ENCODE measurements at places on chromosomes 12 and 14.

- DNase-seq: no peak
Measured at GRCh38 chr14:31968956-31969698, 108.0 kb upstream of the ARHGAP5 start.

- DNase-seq: no peak
Measured at GRCh38 chr12:95220726-95221125, 3.1 kb downstream of the VEZT start.

- no peak for DNase-seq
Measured at GRCh38 chr12:8696442-8697090, 1.2 kb upstream of the RIMKLB start.

DNA sequence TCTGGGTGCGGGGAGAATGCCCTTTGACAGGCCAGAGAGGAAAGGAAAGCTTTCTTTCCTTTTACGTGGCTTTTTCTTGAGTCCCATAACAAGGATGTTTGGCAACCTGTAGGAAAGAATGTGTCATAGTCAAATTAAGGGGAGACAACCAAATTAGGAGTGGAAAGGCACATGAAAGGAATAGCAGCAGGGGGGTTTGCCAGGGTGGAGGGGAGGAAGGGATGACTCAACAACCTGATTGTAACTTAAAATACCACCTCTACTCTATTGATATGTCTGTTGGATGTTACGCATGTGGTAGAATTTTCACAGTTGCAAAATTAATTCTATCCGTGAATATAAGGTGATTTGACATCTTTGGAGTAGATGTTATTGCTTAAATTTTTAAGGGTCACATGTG is 28.5 kb upstream of the MYBPC1 start:
- DNase-seq: no peak

GRCh38 chr14:74941676-74942097 is 13.7 kb downstream of the PGF start:
- DNase-seq: peak; percentile 61

DNA sequence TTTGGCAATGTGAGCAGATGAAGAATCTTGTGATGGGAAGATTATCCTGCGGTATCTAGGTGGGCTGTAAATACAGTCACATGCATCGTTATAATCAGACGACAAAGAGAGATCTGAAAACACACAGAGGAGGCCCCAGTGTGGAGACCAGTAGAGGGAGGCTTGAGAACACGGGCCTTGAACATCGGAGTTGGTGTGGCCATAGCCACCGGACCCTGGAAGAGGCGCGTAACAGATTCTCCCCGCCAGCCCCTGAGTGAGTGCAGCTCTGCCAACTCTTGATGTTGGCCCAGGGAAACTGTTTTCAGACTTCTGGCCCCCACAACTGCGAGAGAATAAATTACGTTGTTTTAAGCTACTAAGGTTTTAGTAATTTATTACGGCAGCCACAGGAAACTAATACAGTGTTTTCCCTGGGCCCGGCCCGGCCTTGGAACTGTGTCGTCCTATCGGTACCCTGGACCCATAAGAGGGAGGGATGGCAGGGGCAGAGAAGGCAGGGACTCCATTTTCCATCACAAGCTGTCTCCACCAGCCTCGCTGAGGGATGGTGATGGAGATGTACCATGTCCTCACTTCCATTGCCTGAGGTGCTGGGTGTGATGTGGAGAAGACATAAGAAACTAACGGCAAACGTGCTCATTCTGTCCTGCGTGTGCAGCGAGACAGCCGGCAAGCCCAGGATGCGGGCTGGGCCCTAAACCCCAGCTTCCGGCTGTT is 91.6 kb downstream of the NTF3 start:
- no peak for DNase-seq

- DNase-seq: no peak
Measured at GRCh38 chr12:34286483-34286882, 264.2 kb downstream of the ALG10 start.

GRCh38 chr12:116982791-116983411 is 72.2 kb downstream of the FBXW8 start:
- DNase-seq: no peak

- DNase-seq: no peak
Measured at GRCh38 chr14:104843442-104844305, 21.4 kb upstream of the CEP170B start.

- DNase-seq: no peak
Measured at GRCh38 chr14:104392396-104393198, 187.0 kb upstream of the C14orf180 start.

DNA sequence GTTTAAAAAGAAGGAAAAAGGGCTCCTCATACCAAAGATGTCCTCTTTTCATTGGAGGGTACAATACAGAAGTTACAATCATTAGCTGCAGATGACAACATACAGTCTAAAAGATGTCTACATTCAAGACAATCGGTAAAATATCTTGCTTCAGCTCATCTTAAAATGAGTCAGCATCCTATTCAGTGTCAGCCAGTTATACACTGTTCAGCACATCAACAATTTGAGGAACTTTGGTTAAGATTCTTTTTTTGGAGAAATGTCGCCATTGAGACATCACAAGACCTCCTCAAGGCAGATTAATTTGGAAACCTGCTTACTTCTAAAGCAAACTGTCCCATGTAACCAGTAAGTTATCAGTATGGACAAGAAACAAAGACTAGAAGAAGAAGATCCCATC is 100.7 kb upstream of the SLC38A4 start:
- DNase-seq: no peak

DNA sequence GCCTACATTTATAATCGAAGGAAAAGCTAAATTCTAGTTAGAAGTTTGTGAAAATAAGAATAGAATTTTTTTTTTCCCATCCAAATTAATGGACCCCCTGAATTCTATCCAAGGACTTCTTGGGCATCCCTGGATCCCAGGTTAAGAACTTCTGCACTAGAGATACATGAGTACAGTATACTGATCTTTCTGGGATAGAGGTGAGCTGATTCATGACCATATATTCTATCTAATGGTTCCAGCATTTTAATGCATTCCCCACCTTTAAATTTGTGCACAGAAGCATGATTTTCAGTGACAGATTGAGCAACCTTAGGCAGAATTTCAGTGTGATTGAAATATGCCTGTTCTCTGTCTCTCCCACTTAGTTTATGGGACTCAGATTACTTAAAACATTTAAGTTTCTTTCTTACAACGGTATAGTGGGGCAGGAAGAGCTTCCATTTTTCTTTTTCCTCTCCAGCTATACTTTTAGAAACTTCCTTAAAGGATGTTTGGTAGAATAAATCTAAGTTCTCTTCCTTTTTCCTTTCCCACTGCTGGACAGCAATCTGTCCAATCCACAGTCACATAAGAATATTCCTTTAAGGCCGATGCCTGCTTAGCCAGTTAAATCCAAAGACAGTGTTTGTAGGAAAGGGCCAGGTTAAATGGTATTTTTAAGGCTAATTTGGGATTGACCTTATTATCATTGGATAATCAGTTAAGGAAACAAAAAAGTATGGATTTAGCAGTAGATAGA is 6.7 kb downstream of the MDM2 start:
- DNase-seq: no peak

- no peak for DNase-seq
Measured at GRCh38 chr12:78018171-78018910, 187.6 kb downstream of the NAV3 start.

DNA sequence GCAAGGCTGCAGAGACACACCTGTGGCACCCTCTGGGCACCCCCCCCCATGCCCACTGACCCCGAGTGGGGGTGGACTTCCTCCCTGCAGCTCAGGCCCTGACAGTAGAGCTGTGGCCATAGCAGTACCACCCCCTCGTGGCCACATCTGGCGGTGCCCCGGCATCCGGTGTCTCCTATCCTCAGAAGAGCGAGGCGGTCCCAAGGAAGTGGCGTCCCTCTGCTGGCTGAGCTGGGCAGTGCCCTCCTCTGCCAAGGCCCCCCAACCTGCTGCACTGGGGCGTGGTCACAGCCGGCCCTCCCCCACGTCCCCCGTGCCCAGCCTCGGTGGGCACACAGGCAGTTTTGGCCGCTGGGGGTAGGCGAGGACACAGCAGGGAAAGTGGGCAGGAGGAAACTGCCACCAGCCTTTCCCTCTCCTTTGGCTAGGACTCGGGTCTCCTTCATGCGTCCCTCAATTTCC is 6.0 kb upstream of the SLC6A12 start:
- peak; percentile 34 for DNase-seq

- no peak for DNase-seq
Measured at GRCh38 chr14:44576356-44576755, 69.3 kb upstream of the FSCB start.

DNA sequence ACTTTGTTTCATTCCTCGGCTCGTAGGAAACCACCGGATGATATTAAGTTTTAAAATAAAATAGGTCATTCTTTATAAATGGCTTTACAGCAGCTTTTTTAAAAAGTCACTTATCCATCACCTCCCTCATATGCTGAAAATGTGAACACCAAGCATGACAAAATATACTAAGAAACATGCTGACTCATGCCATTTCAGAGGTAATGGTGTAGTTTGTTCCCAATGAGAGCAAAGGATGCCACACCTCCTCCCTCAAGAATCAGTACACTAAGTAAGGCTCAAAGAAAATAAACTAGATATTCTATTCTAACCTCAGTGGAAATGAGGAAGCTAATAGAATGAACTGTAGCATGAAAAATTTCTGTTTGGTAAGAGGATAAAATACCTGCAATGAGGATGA is 5.5 kb upstream of the DIO2 start:
- no peak for DNase-seq

DNA sequence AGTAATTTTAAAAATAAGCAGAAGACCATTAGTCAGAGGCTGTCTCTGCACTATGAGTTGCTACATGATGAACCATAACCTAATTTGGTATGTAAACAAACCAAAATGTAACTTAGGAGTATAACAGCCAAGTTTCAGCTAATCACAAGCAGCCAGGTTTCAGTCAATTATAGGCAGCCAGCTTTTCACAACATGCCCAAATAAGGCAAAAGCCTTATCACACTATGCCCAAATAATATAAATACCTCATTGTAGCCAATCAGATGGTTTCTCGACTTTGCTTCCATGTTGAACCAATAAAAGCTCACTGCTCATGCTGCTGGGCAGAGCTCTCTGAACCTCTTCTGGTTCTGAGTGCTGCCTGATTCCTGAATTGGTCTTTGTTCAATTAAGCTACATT is 38.6 kb downstream of the GARIN6 start:
- no peak for DNase-seq

- DNase-seq: no peak
Measured at GRCh38 chr12:4005851-4006430, 132.7 kb upstream of the PARP11 start.

DNA sequence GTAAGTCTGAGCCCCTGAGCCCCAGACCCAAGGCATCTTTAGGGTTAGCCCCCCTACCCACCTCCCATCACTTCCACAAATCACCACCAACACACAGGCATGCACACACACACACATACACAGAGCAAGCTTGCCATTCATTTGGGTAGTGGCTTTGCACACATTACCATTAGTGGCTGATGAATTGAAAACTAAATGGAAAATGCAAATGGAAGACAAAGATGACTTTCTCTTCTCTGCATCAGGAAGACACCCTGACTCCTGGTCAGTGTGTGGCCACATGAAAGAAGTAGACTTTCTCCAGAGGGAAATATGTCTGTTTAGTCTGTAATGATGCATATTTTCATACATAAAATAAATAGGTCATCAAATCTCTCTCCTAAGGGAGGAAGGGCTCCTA is 55.2 kb downstream of the CCDC60 start:
- DNase-seq: no peak

- no peak for DNase-seq
Measured at GRCh38 chr12:1630827-1631591, 2.0 kb downstream of the WNT5B start.

DNA sequence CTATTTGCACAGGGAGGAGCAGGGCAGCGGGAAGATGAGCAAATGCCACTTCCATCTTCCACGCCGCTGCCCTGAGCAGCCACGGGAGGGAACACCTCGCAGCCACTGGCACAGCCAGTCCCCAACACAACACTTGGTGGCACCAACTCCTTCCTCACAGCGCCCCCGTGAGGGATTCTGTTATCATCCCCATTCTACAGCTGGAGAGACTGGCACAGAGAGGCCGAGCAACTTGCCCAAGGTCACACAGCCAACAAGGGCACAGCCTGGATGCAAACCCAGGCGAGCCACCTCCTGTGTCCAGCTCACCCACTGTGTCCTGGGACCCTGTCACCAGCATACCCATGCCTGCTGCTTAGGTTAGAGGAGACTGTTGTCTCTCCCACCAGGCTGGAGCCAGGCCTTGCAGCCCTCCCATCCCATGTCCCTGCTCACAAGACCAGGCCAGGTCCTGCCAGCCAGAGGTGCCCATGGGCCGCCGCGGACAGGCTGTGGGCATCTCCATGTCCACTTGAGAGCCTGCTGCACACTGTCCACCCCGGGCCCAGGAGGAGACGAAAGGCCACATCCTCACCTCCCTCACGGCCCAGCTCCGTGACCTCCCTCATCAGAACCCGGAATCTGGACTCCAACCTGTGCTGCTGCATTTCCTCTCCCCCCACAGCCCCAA is 57.0 kb downstream of the NCOR2 start:
- DNase-seq: peak; percentile 53

- DNase-seq: no peak
Measured at GRCh38 chr14:98913967-98914650, 357.9 kb downstream of the BCL11B start.

- no peak for DNase-seq
Measured at GRCh38 chr14:58777541-58777979, 139.8 kb downstream of the DACT1 start.

GRCh38 chr12:34097213-34097612 is 74.9 kb downstream of the ALG10 start:
- DNase-seq: no peak

DNA sequence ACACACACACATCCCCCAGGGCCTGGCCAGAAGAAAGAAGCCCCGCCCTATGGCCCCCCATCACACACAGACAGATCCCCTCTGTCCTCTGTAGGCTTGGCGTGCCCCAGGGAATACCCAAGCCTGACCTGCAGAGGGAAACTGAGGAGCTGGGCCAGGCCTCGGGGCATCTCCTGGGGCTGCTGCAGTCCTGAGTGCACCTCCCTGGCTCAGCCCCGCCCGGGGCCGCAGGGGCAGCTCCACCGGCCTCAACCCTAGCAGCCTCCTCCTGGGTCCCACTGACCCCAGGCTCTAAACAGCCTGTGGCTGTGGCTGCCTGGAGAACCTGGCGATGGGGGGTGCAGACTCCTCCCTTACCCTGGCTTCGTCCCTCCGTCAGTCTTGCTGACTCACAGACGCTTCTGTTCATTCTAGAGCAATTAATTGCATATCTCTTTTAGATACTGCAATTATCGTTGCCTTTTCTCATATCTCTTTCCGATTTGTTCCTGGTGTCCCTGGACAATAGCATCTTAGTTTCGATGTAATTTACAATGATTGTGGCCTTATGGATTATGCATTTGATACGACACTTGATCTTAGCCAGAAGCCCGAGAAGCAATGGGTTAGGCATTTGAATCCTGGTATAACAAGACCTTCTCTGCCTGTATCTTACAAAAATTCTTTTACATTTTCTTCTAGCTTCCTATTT is 45.8 kb upstream of the EIF5 start:
- DNase-seq: no peak

All from gastrocnemius medialis (tissue), 4 donors.